Thymus (tissue), 14 donors: ENCODE measurements at places on chromosomes 16 and 17. TPM values are rescaled to one million over a fixed set of nuclear protein-coding genes. Genes with fewer than 3 reads are reported as not detected.

Gene C16orf82
- not detected for total RNA-seq

Gene KRTAP16-1
- not detected for total RNA-seq

Gene UTS2R
- 0.33 TPM for total RNA-seq

Gene MPP3
- 0.61 TPM for total RNA-seq

Gene TBC1D3I
- not detected for total RNA-seq

Gene ZACN
- total RNA-seq: 1.5 TPM

Gene TRPV3
- 0.38 TPM for total RNA-seq

Gene ARHGDIG
- 0.09 TPM for total RNA-seq

Gene NDE1
- total RNA-seq: 33.3 TPM

Gene TSNAXIP1
- 0.76 TPM for total RNA-seq

Gene KRTAP4-5
- total RNA-seq: not detected

Gene MAP2K6
- total RNA-seq: 18.5 TPM

Gene MAF
- 20.2 TPM for total RNA-seq

Gene TMED6
- 0.14 TPM for total RNA-seq

Gene COASY
- total RNA-seq: 20.7 TPM

Gene TBC1D3D
- not detected for total RNA-seq

Gene RAD51C
- 48.1 TPM for total RNA-seq

Gene OSGIN1
- 0.42 TPM for total RNA-seq

Gene ABAT
- 3.4 TPM for total RNA-seq

Gene PPY
- total RNA-seq: 0.33 TPM

Gene GSG1L
- not detected for total RNA-seq

Gene UMOD
- 0.28 TPM for total RNA-seq

Gene CD300E
- total RNA-seq: 0.33 TPM

Gene HOXB7
- 0.09 TPM for total RNA-seq

Gene ITPRIPL2
- 2.5 TPM for total RNA-seq

Gene TRPV2
- total RNA-seq: 29.0 TPM

Gene CPNE7
- 12.8 TPM for total RNA-seq

Gene TEX14
- 0.33 TPM for total RNA-seq

Gene CD19
- total RNA-seq: 2.8 TPM

Gene TMEM98
- 4.6 TPM for total RNA-seq

Gene KRTAP9-1
- total RNA-seq: not detected

Gene CASKIN1
- 0.05 TPM for total RNA-seq

Gene CHAD
- 0.05 TPM for total RNA-seq

Gene BEAN1
- 0.05 TPM for total RNA-seq

Gene C17orf78
- total RNA-seq: not detected

Gene CNTNAP1
- total RNA-seq: 0.76 TPM

Gene TAC4
- 0.14 TPM for total RNA-seq

Gene ANKFN1
- total RNA-seq: 0.71 TPM

Gene PLD2
- 14.5 TPM for total RNA-seq

Gene HNF1B
- 0.05 TPM for total RNA-seq

Gene SSTR5
- not detected for total RNA-seq

Gene C16orf92
- not detected for total RNA-seq

Gene KRTAP4-4
- not detected for total RNA-seq

Gene MGAT5B
- total RNA-seq: 0.09 TPM

Gene MYH1
- under 0.01 TPM for total RNA-seq

Gene B3GNT9
- 1.3 TPM for total RNA-seq

Gene GGA2
- 59.0 TPM for total RNA-seq

Gene CDK10
- 38.3 TPM for total RNA-seq

Gene ZNF423
- total RNA-seq: 1.6 TPM

Gene TEKT5
- 0.24 TPM for total RNA-seq

Gene CES2
- 15.8 TPM for total RNA-seq
